ENCODE measurements at places on chromosomes 4 and X.

- DNase-seq, result no peak
Observed at GRCh38 chr4:142565771-142566170, 280.3 kb downstream of the INPP4B start.

DNA sequence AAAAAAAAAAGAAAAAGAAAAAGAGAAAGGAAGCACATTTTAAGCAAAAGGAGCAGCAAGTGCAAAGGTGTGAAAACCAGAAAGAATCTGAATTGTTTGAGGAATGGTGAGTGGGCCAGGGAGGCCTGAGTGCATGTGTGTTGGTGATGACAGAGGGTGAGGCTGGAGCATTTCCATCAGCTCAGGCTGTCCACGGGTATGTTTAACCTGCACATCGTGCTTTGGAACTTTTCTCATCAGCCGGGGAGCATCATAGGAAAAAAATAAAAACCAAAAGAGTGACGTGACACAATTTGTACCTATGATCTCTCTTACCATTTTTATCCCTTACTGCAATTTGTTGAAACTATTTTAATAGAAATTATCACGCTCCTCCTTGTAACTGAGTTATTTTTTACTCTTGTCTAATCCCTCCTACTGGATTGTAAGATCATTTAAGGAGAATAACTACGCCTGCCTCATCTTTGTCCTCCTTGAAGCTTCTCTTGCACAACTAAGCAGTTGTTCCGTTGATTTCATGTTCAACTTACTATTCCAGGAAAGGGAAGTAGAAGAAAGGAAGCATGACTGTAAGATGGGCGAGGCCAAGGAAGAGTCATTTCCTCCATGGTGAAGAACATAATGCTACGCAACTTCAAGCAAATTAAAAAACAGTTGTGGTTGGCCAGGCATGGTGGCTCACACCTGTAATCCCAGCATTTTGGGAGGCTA lies 7.0 kb downstream of the PALLD start:
- DNase-seq, result no peak

GRCh38 chr4:89422441-89422990 lies 114.9 kb upstream of the GPRIN3 start:
- DNase-seq, result no peak

DNA sequence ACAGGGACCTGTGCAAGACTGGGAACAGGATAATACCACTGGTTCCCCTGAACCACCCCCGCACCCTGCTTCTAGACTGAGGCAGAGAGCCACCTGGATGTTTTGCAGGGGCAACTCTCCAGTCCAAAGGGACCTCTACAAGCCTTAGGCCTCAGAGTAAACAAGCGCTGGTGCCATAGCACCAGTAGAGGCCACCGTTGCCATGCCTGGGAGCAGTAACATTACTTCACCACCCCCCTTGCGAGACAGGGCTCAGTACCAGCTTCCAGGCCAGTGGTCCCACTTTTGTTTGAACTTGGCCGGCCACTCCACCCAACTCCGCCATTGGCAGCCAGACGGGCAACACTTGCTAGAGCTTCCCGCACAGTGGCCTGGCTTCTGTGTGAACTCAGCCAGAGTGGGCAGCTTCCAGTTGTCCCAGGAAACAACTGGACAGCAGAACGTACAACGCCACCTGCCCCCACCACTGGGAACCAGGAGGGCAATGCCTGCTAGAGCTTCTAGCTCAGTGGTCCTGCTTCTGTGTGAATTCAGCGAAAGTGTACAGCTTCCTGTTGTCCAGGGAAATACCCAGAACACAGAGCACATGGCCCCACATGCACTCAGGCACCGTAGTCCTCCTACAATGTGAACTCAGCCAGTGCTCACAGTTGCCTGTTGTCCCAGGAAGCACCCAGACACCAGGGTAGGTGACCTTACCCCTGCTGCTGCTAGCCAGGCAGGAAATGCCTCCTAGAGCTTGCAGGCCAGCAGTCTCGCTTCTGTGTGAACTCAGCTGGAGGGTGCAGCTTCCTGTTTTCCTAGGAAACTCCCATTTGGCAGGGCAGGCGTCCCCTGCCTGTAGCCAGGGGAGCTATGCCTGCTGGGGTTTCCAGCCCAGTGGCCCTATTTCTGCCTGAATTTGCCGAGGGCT lies 39.9 kb upstream of the PCDH19 start:
- no peak for DNase-seq

GRCh38 chr4:114924311-114924710 lies 189.1 kb downstream of the NDST4 start:
- no peak for DNase-seq

GRCh38 chr4:9970399-9971011 lies 50.8 kb downstream of the SLC2A9 start:
- DNase-seq, result no peak

- DNase-seq, result no peak
Observed at GRCh38 chr4:40441430-40441829, 106.3 kb downstream of the CHRNA9 start.

GRCh38 chrX:20267931-20268701 lies 1.4 kb upstream of the RPS6KA3 start:
- DNase-seq, result no peak

- DNase-seq, result no peak
Observed at GRCh38 chr4:147134536-147135210, 189.0 kb upstream of the TTC29 start.

- DNase-seq, result no peak
Observed at GRCh38 chrX:40552768-40553167, 28.0 kb upstream of the ATP6AP2 start.

- no peak for DNase-seq
Observed at GRCh38 chr4:170307182-170307581, 217.4 kb upstream of the AADAT start.

DNA sequence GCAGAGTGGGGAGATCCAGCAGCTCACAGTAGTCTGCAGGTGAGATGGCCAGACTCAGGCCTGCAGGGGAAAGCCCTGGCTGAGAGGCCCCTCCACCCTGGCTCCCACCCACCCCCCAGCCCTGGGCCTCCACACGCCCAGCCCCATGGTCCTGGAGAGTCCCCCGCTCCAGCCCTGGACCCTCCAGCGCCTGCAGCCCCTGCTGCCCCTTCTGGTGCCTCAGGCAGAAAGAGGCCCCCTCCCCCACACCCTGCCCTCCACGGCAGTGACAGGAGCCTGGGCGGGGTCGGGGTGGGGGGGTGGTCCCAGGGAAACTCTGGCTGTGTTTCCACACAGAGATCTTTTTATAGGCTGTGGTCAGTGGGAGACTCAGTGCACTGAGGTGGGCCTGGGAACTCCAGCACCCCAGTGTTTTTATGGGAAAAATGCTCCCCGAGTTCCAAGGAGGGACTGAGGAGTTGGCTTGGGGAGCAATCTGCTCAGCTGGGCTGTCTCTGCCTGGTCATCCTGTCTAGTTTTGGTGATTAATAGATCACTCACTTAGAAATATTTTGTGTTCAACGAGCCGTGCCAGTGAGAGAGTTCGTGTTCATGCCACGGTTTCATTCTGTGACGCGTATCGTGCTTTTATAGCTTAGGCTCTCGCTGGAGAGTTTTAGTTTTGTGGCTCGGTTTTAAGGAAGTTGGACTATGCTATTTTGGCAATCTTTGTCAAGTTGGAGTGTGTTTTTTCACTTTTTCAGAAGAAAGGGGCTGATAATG lies 53.1 kb upstream of the HGFAC start:
- no peak for DNase-seq

- no peak for DNase-seq
Observed at GRCh38 chr4:51835855-51836254, 7.1 kb upstream of the DCUN1D4 start.

GRCh38 chrX:57587607-57588006 lies 4.2 kb upstream of the ZXDB start:
- no peak for DNase-seq

GRCh38 chr4:5979981-5980380 lies 38.2 kb downstream of the C4orf50 start:
- DNase-seq, result no peak

DNA sequence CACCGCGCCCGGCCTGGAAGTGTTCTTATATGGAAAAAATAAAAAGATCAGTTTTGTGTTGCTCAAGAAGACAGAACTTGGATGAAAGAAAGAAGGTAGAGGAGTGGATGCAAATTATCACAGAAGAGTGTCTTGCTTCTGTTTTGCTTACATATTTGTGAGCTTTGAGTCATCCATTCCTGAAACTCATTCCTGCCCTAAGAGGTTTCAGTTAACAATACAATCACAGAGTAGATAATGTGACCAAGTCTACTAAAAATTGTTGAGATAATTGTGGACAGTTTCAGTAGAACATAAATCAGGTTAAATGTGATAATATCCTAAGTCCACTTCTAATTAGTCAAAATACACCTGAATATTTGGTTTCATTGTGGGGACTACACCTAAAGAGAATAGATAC lies 26.4 kb upstream of the LRCH2 start:
- no peak for DNase-seq

DNA sequence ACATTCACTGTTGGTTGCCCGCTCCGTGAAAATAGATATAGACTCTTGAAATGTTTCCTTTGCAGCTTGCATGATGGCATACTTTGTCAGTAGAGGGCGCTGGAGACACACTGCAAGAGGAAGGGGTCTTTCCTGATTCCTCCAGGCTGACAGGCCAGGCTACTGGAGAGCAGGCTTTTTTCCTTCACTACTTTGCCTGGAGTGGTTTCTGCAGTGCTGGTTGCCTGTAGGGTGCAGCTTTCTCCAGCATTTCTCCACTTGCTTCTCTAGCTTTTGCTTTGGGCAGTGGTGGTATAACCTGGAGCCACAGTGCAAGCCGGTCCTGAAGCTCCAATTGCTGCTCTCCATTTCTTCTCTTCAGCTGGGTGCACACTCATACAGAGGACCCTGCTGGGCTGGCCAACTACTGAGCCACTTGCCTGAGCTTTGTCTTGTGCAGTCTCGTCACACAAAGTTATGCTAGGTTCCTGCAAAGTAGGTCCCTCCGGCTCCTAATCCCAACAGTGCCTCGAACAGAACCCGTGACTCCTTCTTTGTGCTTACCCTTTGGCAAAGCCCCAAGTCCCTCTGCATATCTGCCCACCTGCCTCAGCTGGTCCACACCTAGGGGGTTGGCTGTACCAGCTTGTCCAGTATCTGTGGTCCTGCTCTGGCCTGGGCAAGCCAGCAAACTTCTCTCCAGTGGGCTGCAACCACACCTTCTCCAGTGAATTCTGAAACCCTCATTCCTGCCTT lies 46.3 kb downstream of the RASSF6 start:
- DNase-seq, result peak; percentile 54

GRCh38 chrX:110050386-110050785 lies 47.5 kb downstream of the TMEM164 start:
- DNase-seq, result no peak

- DNase-seq, result no peak
Observed at GRCh38 chrX:74080165-74080564, 223.8 kb upstream of the ZCCHC13 start.

- DNase-seq, result no peak
Observed at GRCh38 chrX:27968352-27968751, 12.9 kb downstream of the DCAF8L1 start.

DNA sequence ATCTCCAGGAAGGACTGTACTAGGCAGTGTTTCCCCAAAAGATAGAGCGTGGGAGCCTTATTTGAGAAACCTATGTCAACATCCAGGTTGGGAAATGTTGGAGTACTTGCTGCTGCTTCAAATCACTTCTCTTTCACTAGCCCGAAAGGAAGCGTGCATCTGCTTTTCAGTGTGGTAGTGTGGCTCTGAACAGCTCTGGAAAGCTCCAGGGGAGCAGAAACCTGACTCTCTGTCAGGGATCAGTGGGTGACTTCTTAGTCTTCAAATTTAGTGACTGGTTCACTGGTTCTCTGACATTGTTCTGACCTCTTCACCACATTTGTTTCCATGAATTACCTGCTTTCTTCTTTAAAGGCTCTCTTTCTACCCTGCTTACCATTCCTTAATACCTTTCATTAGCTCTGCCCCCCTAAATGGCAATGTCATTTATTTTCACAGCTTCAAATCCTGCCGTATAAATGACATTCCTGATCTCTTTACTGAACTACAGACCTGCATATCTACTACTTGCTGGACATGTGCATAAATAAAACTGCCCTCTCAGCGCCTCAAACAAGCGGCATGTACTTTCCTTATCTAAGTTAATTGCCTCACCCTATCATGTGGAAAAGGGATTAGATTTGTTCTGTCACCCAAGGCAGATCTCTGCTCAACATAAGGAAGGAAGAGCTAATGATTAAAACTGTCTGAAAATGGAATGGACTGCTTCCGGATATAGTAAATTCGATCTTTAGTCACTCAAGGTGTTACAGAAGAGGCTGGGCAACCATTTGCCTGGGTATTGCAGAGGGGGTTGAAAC lies 37.0 kb downstream of the DLG3 start:
- DNase-seq, result no peak

DNA sequence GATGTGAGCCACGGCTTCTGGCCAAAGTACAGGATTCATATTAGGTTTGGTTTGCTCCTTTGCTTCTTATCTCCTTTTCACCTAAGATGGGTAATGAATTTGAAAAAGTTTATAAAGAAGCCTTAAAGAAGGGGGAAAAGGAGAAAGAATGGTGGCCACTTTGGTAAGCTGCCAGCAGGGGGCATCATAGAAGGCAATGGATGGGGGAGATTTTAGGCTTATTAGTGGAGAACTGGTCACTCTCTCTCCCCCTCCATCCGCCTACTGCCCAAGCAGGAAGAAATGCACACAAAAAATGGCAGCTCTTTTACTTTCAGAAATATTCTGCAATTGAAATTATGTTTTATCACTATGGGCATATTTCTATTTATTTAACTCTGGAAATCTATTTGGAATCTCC lies 32.0 kb downstream of the SPARCL1 start:
- no peak for DNase-seq

DNA sequence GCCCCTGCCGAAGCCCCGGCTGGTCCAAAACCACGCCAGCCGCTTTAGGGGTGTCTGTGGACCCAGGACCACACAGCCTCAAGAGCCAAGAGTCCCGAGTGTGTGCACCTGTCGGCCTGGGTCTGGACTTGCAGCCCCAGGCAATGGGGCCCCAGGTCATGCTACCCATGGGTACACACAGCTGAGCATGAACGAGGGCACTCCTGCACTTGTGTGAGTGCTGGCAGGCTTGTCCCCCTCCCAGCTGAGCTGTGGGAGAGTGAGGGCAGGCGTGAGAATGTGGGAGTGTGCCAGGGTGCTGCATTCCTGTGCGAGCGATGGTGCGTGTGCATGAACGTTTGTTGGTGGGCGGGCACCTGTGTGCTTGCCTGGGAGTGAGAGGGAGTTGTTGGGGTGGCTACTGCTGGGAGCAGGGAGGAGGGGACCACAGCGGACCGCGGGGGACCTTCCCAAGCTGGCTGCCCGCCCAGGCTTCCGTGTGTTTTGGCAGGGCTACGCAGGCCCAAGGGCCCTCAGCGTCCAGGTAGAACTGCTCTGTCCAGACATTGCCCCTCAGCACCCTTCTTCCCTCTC lies 30.8 kb downstream of the BLOC1S4 start:
- DNase-seq, result no peak

DNA sequence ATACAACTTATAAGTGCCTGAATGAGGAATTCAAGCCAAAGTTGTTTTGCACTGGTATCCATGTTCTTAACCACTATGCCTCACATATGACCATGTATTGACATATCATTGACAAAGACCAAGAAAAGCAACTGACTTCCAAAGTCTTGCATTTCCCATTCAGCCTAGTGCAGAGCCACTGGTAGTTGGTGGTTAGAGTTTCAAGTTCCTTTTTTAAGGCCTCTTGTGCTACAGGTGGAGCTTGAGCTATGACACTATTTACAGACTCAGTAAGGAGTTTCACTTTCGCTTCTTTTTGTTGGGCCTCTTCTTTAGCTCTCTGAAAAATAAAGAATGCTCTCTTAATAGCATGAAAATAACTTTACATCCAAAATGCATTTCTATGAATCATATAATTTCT lies 763.0 kb downstream of the DMD start:
- peak; percentile 1 for DNase-seq
